ENCODE measurements at places on chromosomes 4 and X.

DNA sequence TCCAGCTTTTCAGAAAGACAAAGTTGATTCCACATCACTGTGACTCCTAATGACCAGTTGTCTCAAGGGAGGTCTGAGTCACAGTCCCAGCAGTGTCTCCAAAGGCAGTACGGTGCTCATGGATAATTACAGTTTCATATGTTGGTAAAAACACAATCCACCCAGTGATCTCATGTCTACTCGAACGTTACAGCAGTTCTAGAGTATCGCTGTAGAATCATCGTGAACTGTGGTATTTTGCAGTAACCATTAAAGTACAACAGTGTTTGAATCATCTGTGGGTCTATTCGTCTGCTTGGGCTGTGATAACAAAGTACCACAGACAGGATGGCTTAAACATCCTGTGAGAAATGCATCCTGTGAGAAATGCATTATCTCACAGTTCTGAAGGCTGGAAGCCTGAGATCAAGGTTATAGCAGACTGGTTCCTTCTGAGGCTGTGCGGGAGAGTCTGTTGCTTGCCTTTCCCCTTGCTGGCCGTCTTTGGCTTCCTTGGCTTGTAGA is 121.1 kb upstream of the SORBS2 start:
- no peak for DNase-seq

- DNase-seq, result no peak
Measured at GRCh38 chr4:108556588-108557200, 63.7 kb upstream of the RPL34 start.

DNA sequence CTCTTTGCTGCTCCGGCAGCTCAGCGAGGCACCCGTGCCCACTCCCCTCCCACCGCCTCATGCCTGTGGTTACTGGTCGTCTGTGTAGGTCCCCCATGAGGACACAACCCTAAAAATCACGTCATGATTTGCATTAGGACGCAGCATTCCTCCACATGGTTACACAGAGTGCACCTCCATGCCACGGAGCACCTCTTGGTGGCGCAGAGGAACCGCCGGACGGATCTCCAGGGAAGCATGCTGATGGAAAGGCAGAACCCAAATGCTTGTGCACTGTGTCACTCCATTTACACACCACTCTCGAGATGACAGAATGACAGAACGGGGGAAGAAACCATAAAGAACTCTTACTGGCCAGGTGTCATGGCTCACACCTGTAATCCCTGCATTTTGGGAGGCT is 22.4 kb downstream of the FAM53A start:
- no peak for DNase-seq

DNA sequence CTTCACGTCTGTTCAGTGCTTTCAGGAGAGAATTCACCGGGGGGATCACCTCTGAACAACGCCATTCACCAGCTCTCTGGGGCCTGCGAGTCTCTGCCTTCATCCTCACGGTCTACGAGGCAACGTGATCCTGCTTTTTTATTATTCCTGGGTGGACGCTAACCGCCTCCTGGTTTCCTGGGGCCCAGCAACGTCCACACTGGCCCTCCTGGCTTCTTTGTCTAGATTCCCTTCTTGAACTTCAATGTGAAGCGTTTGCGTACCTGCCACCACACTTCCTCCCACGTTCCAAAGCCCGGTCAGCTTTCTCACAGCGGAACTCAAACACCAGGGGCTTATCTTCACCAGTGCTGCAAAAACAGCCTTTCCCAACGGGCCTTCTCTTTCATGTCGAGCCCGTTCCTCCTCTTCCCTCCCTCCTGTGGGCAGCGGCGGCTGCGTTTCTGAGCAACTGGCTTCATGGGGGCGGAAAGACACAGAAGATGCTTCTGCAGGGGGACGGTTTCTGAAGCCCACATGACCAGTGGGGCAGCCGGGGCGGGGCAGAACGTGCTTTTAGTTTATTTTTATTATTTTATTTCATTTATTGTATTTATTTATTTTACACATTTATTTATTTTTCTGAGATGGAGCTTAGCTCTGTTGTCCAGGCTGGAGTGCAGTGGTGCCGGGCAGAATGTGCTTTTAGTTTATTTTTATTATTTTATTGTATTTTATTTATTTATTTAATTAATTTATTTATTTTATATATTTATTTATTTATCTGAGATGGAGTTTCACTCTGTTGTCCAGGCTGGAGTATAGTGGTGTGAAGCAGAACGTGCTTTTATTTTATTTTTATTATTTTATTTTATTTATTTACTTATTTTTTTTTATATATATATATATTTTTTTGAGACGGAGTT is 64.6 kb downstream of the CRLF2 start:
- no peak for DNase-seq

DNA sequence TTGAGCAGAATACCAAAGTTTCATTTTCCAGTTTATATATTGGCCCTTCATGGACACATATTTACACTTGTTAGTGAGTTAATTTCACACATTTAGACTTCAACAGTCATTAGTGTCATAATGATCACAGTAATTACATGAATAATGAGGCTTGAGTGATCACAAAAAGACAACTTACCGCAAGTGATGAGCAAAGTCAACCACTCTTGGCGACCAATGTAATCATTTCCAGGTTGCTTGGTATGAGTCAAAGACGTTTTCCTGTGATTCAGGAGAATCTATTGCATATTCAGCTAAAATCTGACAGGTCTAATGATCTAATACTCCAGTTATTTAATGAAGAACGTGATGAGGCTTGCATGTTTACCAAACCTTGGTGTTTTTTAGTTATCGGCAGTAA is 407.9 kb upstream of the TENM3 start:
- DNase-seq, result no peak

- no peak for DNase-seq
Measured at GRCh38 chr4:176778063-176778462, 14.7 kb downstream of the VEGFC start.

- DNase-seq, result no peak
Measured at GRCh38 chrX:110414679-110415439, 56.2 kb downstream of the RTL9 start.

Measured in ELF-1 (cell line).